NCI-H1105 treated with DMSO at 0.1 percent for 48 hours (cell line): ENCODE measurements at places on chromosomes 2 and 18.

GRCh38 chr2:57698392-57698791 is 348.2 kb upstream of the VRK2 start:
- no peak for DNase-seq

GRCh38 chr2:1515986-1516797 is 102.9 kb downstream of the TPO start:
- DNase-seq = no peak

DNA sequence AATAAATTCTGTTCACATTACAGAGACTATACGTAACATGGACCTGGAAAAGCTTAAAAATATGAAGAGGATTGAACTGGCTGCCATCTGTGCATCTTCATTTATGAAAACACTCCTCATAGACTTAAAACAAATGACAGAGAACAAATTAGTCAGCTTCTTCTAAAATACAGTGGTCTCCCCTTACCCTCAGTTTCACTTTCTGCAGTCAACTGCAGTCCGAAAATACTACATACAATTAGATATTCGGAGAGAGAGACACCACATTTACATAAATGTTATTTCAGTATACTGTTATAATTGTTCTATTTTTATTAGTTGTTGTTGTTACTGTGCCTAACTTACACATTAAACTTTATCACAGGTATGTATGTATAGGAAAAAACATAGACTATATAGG is 6.5 kb downstream of the RNF103 start:
- DNase-seq = no peak

DNA sequence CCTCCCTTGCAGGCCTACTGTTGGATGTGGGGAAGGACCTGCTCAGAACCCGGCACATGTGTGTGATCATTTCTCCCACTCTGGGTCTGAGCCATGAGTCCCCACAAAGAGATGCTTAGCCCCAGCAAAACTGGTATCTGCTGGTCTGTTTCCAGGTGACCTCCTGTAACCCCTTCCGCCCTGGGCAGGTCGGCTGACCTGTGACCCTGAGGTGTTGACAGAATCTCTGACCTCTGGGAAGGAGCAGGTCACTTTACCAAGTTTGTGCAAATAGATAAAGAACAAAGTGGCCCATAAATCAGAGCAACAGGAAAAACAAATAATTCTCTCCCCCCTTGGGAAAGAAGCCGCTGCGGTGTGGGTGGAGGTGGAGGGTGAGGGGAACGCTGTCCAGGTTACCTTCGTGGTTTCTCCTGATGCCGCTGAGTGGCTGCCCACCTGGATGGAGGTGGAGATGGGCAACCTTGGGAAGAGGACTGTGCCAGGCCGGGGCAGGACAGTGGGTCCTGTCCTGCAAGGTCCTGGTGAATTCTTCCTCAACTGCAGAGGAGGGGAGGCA is 174.0 kb upstream of the MYCN start:
- no peak for DNase-seq

GRCh38 chr2:134338208-134338607 is 84.3 kb downstream of the MGAT5 start:
- no peak for DNase-seq

DNA sequence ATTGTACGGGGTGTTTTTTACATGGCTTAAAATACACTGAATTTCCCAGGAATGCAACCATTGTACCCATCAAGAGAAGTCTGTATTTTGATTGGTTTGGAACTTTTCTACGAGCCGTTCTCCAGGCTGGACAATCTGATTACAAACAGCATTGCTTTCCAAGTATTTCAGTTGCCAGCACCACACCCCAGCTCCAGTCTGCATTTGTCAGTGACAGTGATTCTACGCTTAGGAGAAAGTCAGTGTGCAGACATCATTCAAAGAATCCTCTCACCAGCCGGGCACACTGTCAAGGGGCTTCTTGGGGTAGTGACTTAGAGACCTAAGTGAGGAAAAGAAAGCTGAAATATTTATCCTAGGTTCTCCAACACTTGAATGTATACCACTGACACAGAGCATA is 194.1 kb downstream of the ANAPC1 start:
- DNase-seq = no peak

GRCh38 chr2:106961328-106961727 is 75.4 kb upstream of the ST6GAL2 start:
- peak; percentile 68 for DNase-seq

DNA sequence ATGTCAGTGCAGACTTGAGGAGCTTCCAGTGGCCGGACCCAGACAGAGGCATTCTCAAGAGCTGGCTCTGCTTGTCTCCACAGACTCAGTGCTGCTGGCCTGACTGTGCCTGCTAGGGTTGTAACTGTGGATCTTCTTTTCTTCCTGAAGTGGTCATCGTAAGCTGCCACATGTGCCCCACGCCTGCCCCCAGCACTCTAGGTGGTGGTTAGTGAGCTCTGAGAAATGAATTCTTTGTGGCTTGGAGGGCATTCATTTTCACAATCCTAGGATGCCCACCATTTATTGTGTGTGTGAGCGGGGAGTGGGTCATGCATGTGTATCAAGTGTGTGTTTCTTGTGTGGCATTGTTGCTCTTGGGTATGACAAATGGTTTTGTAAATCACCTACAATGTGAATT is 23.1 kb downstream of the RAB12 start:
- DNase-seq = no peak

GRCh38 chr2:97911206-97911921 is 84.4 kb downstream of the TMEM131 start:
- no peak for DNase-seq

DNA sequence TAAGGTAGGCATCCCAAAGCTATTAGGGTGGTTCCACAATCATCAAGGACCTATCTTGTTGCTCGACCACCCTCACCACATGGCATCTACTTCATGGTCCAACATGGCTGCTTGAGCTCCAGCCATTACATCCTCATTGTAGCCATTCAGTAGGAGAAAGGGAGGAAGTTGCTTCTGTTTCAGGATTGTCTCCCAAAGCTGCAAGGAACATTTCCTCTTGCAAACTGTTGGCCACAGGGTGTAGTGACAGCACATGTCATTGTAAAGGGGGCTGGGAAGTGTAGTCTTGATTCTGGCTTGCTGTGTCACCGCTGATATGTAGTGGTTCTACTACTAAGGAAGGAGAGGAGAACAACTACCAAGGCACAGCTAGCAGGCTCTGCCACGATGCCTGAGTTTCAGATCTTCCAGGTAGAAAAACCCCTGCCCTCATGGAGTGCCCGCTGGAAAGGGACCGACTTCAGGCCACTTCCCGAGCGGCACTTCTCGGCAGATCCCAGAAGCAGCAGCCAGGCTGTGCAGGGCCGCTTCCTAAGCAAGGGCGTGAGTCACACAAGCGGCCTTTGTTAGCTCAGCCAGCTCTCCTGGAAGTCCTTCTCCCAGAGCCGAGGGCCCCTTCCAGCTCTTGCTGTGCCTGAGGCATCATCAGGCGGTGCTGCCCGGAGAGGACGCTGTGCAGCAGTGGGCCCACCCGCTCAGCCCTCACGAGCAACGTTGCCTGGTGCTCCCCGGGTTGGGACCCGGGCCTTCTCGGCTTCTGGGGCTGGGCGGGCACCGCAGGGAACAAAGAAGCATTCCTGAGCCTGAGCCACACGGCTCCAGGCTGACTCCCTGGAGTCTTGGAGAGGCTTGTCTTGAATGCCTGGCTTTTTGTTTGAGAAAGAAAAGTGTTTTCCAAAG is 58.2 kb downstream of the HS6ST1 start:
- no peak for DNase-seq

- peak; percentile 73 for DNase-seq
Measured at GRCh38 chr18:5630057-5630899, 86.5 kb upstream of the EPB41L3 start.

DNA sequence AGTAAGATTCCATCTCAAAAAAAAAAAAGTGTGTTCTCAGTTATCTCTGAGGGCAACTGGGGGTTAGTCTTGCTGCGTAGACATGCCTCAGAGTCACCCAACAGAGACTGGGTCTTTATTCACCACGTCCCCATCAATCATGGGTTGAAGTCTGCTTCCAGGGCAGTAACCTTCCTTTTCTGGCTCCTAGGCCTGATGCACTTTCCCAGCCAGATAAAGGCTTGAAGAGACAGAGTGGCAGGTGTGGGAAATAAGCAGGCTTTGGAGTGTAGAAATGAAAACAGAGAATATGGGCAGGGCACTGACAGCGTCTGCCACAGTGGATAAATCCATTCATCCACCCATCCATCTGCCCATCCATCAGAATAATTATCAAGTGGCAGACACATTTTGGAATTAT is 134.1 kb upstream of the LGALSL start:
- DNase-seq = peak; percentile 7

GRCh38 chr2:99865818-99866676 is 276.3 kb downstream of the AFF3 start:
- no peak for DNase-seq

- DNase-seq = no peak
Measured at GRCh38 chr2:60309336-60309735, 244.1 kb downstream of the BCL11A start.

DNA sequence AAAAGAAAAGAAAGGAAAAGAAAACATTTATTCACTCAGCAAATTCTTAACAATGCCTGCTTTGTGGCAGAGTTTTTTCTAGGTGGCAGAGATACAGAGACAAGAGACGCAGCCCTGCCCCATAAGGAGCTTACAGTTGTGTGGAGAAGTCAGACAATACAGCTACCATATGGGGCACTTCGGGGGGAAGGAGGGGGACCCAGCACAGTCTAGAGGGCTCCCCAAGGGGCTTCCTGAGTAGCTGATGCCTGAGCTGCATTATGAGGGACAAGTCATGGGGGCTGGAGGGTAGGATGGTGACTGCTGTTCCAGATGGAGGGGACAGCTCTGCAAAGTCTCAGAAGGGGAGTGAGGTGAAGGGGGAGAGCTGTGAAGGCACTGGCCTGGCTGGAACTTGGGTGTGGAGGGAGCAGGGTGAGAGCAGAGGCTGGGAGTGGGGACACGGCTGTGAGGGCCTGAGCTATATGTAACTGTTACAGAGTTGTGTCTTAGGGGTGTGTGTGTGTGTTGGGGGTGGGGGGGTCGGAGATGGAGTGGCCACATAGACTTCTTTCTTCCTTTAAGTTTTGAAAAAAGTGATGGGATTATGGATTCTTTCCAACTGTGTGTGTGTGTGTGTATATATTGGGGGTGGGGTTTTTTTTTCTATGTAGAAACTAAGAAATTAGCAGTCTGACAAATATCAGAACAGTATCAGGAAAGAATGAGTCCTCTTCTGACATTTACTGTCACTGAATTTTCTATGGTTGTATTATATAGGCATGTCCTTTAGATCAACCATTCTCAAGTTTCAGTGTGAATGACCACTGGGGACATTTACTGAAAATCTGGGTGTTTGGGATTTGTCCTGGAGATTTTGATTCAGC is 66.0 kb upstream of the HAAO start:
- no peak for DNase-seq

DNA sequence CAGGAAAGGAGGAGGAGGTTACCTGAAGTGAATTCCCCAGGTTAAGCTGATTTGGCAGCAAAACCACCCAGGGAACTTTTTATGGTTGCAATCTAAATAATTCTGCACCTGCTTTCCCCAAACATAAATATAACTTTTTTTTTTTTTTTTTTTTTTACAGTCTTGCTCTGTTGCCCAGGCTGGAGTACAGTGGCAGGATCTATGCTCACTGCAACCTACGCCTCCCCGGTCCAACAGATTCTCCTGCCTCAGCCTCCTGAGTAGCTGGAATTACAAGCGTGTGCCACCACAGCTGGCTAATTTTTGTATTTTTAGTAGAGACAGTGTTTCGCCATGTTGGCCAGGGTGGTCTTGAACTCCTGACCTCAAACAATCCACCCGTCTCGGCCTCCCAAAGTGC is 16.1 kb upstream of the PPP1CB start:
- DNase-seq = no peak

GRCh38 chr2:134287323-134287722 is 33.5 kb downstream of the MGAT5 start:
- DNase-seq = no peak

DNA sequence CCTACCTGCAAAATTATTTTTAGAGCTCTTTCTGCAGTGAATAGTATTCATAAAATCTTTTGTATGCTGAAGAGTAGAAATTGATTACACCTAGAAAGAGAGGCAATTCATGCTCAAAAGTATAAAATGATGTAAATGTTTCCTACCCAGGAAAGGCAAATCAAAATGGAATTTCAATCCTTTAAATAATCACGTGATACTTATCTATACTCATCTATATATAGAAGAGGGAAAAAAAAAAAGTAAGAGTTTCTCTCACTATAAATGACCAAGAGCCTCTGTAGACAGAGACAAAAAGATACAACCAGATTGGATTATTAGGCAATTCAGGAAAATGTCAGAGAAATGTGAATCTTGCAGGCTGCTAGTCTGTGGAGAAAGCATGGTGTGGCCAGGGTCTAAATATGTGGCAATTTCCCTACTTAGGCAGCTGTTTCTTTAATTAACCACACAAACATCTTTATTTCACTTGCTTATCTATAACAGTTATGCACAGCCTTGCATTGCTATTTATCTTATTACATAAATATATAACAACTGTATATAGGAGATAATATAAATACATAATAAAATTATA is 39.5 kb downstream of the METTL8 start:
- DNase-seq = no peak

- DNase-seq = peak; percentile 87
Measured at GRCh38 chr18:37575646-37576045, 10.0 kb upstream of the CELF4 start.

GRCh38 chr2:72971036-72971435 is 53.7 kb downstream of the EMX1 start:
- DNase-seq = no peak

- DNase-seq = no peak
Measured at GRCh38 chr18:23710068-23710527, 20.8 kb downstream of the LAMA3 start.

DNA sequence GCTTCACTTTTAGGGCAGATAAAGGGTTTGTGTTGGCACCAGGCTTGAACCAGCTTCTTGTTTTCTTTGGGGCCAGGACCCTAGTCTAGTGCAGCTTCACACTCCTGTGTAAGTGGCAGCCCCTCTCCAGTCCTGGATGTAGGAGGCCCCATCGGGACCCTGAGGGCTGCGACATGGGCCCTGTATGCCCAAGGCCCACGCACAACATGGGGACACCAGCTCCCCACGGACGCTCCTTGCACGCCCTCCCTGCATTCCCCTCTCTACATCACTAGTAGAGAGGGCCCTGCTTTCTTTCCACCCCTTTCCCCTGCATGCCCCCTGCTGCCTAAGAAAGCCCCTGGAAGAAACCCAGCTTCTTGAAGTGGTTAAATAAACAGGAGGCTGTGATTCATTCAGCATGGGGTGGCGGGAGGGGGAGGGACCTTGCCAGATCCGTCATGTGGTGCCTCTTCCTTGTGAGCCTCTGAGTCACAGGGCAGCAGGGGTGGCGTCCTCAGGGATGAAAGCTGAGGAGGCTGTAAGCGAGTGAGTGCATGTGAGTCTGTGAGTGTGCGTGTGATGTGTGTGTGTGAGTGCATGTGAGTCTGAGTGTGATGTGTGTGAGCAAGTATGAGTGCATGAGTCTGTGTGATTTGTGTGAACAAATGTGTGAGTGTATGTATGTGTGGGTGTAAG is 42.5 kb downstream of the COPS8 start:
- no peak for DNase-seq

- no peak for DNase-seq
Measured at GRCh38 chr2:153235516-153235915, 243.0 kb downstream of the RPRM start.

DNA sequence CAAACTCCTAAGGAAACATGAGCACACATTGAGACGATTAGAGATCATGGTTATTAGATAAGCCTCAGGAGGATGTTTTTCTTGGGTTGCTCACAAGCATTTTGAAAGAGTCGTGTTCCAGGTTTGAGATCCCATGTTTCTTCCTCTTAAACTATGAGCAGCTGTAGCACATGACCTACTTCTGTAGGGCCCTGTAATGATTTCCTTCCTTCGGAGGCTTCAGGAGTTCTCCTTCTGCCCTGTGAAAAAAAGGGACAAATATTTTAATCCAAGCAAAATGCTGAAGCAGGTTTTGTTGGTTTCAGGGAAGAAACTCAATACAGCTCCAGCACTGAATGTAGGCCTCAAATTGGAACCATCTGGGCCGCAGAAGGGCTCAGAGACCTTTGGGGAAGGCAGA is 82.6 kb downstream of the POU3F3 start:
- DNase-seq = no peak
